CD4-positive, alpha-beta T cell treated with Interleukin-15 for 4 hours (primary cell): ENCODE measurements at places on chromosomes 7 and 10.

DNA sequence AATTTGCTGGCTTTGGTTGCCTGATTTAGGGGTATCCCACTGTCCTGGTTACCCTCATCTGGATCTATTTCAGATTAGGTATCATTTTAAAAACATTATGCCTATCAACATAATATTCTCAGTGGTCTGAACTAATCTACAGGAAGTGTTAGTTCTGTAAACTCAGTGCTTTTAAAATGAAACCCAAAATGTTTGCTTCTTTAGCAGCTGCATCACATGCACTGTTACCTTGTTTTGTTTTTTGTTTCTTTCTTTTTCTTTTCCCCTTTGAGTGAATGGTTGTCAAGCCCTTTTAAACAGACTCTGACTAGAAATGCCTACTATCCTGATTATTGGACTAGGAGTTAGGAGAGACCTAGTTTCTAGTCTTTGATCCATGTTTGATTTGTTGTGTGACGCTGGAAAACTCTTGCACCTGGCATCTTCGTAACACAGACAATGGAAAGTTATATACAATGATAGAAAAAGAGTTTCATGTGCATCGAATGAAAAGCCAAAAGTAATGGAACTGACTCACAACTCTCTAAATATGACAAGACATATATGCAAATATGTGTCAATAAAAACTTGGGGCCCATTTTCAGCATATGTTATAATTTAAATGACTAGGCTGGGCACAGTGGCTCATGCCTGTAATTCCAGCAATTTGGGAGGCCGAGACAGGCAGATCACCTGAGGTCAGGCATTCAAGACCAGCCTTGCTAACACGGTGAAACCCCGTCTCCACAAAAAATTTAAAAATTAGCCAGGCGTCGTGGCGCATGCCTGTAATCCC lies 52.3 kb upstream of the STRIP2 start:
- DNase-seq = no peak

DNA sequence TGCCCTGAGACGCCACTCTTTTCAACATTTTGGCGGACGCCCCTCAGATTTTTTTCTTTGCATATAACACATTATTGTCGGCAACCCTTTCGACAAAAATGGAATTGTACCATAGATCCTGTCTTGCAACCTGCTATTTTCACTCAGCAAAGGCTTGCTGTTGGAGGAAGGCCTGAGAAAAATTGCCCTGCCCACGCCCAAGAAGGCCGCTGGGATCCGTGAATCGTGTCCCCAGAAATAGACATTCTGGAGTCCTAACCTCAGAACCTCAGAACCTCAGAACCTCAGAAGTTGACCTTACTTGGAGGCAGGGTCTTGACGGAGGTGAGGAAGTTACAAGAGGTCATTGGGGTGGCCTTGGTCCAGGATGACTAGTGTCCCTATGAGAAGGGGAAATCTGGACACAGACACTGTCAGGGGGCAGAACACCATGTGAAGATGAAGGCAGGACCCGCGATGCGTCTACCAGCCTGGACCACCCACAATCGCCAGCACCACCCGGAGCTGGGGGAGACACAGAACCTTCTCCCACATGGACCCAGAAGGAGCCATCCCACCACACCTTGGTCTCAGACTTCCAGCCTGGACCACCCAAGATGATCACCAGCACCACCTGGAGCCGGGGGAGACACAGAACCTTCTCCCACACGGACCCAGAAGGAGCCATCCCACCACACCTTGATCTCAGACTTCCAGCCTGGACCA lies 19.1 kb upstream of the DNAAF5 start:
- no peak for DNase-seq

- DNase-seq = no peak
Observed at GRCh38 chr10:121088524-121088923, 237.4 kb downstream of the WDR11 start.

DNA sequence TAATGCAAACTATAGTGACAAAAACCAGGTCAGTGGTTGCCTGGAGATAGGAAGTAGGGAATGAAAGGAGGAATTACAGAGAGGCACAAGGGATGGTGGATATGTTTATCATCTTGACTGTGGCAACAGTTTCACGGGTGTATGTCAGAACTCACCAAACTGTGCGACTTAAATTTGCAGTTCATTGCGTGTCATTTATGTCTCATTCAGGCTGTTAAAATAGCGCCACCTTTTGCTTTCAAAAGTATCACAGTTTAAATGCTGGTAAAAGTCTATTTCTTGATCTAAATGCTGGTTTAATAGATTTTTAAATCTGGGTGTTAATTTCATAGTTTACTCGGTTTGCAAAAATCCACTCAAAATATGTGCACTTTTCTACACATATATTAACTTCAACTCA lies 51.0 kb downstream of the PTTG1IP2 start:
- DNase-seq = no peak

GRCh38 chr7:75734586-75735458 lies 3.9 kb downstream of the HIP1 start:
- no peak for DNase-seq

- DNase-seq = no peak
Observed at GRCh38 chr10:127135844-127136577, 60.4 kb downstream of the INSYN2A start.

GRCh38 chr10:15374156-15374555 lies 3.1 kb upstream of the FAM171A1 start:
- no peak for DNase-seq

DNA sequence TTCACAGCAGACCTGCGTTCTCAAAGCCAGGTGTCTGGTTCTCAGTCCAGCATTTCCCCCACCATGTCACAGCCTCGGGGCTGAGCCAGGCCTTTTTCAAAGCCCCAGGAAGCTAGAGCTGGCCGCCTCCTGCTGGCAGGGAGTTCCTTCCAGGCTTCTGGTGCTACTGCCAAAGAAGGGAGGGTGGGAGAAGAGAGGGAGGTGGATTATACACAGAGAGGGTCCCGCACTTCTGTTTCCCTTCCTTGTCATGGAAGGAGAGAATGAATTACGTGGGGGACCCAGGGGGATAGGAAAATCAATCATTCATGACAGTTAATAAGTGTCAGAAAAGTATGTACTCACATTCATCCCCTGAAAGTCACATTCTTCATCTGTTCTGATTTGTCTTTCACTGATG lies 600 bp upstream of the LGI1 start:
- no peak for DNase-seq

- no peak for DNase-seq
Observed at GRCh38 chr10:131056781-131057180, 254.7 kb downstream of the TCERG1L start.

- no peak for DNase-seq
Observed at GRCh38 chr7:155344270-155344617, 46.6 kb downstream of the INSIG1 start.

- DNase-seq = no peak
Observed at GRCh38 chr7:94421681-94422080, 27.0 kb downstream of the COL1A2 start.

GRCh38 chr10:124492266-124492665 lies 30.6 kb downstream of the LHPP start:
- DNase-seq = no peak

DNA sequence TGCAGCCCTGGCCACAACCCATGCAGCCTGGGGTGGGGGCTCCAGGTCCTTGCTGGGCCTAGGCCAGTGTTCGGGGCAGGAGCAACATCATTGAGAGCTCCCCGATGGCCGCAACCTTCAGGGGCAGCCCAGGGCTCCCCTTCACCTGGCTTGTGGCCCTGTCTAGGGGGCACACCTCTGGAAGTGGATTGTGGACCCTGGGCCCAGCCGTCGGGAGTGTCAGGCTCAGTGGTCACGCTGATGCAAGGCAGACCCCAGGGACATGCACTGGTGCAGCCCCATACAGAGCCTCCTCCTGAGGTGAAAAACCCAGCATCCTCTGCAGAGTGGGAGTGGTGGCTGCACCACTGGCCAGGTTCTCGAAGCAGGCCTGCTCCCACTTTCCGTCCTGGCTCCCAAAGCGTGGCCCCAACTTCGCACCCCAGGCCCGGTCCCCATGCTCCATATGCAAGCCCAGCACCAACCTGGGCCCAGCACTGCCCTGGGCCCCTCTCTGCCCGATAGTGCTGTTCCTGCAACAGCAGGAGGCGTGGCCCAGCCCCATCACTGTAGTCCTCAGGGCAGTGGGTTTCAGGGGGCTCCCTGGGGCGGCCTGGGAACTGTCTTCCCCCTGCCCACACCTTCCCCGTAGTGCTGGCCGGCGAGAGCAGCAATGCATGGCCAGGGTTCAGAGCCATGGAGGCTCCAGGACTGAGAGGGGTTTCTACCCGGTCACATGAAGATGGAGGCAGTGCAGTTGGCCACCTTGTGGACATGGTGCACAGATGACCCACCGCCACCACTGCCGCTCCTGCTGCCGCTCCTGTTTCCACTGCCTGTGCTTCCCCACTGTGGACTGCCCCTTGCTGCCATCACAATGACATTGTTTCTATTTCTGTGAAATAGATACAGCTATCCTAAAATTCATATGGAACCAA lies 303.9 kb upstream of the NRG3 start:
- no peak for DNase-seq

DNA sequence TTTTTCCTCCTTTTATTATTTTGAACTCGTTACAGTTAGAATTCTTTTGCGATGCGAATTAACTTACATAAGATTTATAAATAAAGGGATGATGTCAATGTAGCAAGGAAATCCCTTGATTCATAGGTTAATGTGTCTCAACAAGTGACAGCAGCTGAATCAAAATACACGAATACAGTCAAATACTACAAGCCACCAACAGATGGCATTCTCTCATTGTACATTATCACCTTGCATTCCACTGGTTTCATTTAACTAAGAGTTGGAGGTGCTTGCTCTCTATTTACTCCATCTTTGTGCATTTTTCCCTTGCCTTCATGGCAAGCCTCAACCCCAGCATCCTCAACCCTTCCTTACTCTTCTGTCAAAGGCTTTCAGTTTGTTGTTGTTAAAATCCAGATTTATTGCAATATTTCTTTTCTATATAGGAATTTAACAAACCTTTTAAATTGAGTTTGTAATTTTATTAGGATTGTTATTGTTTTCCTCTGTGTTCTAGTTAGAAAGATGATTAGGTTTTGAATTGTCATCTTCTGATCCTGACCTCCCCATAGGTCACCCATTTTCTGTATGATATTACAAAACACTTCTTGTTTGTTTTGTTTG lies 78.3 kb downstream of the SLC25A40 start:
- DNase-seq = peak; percentile 47

DNA sequence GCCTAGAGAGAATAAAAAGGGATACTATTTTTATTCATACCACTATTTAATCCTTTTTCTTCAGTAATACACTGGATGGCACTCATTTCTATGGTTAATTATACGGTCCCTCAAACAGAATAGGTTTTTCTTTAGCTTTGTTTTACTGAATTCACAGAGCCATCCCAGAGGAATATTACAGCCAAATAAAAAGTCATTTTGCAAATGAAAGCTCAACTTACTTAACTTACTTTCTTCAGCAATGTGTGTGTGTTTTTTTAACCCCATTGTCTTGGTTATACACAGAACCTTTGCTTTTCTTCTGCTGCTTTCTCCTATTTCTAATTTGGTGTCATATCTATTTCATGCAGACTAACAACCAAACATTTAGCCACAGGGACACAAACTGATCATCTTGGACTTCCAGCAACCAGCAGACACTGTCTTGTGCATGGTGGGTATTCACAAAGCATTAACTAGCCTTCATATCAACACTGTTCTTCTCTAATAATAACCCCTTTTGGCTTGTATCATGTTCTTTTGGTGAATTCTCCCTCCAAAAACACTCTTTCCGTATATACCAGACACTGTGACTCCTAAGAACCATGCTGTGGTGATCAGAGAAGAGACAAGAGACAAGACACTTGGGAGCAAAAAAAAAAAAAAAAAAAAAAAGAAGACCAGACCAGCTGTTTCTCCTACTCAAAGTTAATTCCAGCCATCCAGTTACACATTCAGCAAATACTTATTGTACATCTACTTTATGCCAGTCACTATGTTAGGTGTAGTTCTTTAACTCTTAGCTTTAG lies 40.4 kb downstream of the PIP4K2A start:
- DNase-seq = no peak
